Cardiac ventricle fibroblast (primary cell): ENCODE measurements at places on chromosomes 5 and 9. TPM values are rescaled to one million over a fixed set of nuclear protein-coding genes. Genes with fewer than 3 reads are reported as not detected.

The PCDHGA9 gene
- 5.3 and 6.2 TPM in 2 replicates for total RNA-seq

The ANKRD31 gene
- under 0.01 and 0.05 TPM in 2 replicates for total RNA-seq

The LURAP1L gene
- total RNA-seq = 2.5 and 4.5 TPM in 2 replicates

The DMRT3 gene
- total RNA-seq = not detected in 2 replicates

The FOXD4 gene
- total RNA-seq = 0.12 TPM in 1 of 2 replicates, not detected in the other

The TMEFF1 gene
- 0.87 and 1.9 TPM in 2 replicates for total RNA-seq

The BAAT gene
- total RNA-seq = 0.06 and 0.24 TPM in 2 replicates

The PRR16 gene
- total RNA-seq = 21.3 and 29.0 TPM in 2 replicates

The PFN3 gene
- not detected in 2 replicates for total RNA-seq

The EIF4E1B gene
- total RNA-seq = not detected in 2 replicates
